Stimulated activated CD4-positive, alpha-beta T cell treated with anti-CD3 and anti-CD28 coated beads, Interleukin-1b, Interleukin-23, amount 100 ng/mL, for 1 hour (primary cell): ENCODE measurements at places on chromosomes 13 and 19.

GRCh38 chr13:43934273-43934672 lies 54.6 kb downstream of the LACC1 start:
- DNase-seq = no peak

DNA sequence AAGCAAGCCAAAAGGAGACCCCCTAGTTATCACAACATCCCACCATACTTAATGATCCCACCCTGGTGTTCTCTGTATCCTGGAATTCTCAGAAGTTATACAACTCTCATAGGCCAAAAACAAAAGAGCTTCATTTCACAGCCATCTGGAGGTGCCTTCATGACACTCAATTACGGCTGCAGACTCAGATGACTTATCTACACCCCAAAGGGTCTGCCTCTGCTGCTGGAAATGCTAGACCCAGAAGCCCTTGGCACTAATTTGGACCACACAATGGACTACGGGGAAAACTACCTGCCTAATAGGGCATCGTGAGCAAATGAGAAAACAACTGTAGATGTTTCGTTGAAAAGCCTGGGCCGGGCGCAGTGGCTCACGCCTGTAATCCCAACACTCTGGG lies 40.2 kb downstream of the BRD4 start:
- no peak for DNase-seq

DNA sequence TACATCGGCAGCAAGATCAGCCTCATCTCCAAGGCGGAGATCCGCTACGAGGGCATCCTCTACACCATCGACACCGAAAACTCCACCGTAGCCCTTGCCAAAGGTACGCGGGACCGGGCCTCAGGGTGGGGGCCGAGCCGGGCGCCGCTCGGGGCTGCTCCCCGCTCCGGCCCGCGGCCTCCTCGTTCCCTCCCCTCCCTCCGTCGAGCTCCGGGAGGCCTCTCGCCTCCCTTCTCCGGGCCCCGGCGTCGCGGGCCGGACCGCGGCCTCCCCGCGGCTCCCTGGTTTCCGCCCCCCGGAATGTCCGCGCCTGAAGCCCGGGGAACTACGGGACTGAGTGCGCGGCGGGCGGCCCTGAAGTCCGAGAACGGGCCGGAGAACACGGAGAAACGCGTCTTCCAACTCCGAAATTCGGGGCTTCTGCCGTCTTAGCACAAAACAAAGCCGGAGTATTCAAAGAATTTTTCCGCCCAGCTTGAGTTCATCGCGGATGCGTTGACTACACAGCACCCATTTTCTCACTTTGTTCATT lies 423 bp downstream of the LSM14A start:
- peak; percentile 12 for DNase-seq

- no peak for DNase-seq
These were observed 428.6 kb downstream of the SLITRK1 start for GRCh38 chr13:83453723-83454122.
